ENCODE measurements at places on chromosomes 4 and X.

DNA sequence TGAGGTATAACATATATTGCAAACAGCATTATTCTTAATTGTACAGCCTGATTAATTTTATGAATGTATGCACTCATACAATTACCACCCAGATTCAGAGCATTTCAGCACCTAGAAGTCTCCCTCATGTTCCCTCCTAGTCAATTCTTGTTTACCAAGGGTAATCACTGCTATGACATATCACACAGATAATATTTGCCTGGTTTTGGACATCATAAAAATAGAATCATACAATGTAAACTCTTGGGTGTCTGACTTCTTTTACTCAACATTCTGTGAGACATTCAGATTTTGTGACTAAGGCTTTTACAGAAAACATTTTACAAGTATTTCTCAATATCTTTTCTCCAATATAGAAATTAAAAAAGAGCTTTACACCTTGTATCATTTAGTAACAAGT, 66.9 kb downstream of the PTPN13 start:
- no peak for DNase-seq

GRCh38 chr4:38983787-38984598, 48.2 kb downstream of the TMEM156 start:
- peak; percentile 28 for DNase-seq

- no peak for DNase-seq
Measured at GRCh38 chr4:14023896-14024295, 396.4 kb upstream of the BOD1L1 start.

GRCh38 chrX:8849458-8849857, 48.3 kb upstream of the FAM9A start:
- DNase-seq: no peak

- no peak for DNase-seq
Measured at GRCh38 chrX:118702741-118703140, 24.7 kb upstream of the IL13RA1 start.

GRCh38 chr4:48649505-48649904, 130.6 kb downstream of the FRYL start:
- DNase-seq: no peak

- DNase-seq: no peak
Measured at GRCh38 chr4:30882995-30883675, 163.0 kb downstream of the PCDH7 start.

- peak; percentile 59 for DNase-seq
Measured at GRCh38 chr4:184664445-184665210, 15.1 kb downstream of the PRIMPOL start.

DNA sequence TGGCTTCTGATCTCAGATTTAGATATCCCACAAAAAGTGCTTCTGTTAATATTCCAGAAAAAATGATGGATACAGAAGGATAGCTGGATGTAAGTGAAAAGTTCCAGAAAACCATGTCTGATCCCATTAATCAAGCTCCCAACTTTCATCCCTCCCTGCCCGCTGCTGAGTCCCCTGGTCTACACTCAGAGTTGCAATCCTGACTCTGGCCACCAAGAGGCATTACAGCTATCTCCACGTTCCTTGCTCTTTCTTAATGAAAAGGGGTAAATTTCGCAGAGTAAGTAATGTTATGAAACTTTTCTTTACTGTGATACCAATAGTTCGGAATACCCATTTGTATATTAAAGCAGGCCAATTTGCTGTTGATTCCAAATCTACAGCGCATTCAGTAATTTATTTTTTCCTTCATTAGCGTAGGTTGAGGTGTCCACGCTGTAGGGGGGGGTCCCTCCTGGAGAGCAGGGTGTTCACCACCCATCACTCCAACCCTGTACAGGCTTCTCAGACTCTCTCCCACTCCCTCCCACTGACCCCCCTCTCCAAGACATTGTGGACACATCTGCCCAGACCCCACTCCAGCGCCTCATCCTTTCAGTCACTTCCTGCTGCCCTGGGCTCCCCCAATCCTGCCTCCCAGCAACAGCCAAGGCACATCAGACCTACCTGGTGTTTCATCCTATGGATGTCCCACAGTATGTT, 55.1 kb downstream of the RAB40A start:
- DNase-seq: peak; percentile 60

GRCh38 chr4:33226133-33226532, 2506.0 kb downstream of the PCDH7 start:
- DNase-seq: no peak

- DNase-seq: no peak
Measured at GRCh38 chr4:86870442-86871069, 21.4 kb upstream of the SLC10A6 start.

- no peak for DNase-seq
Measured at GRCh38 chrX:150715184-150715583, 22.0 kb downstream of the MTMR1 start.

GRCh38 chr4:2182994-2183393, 58.9 kb downstream of the HAUS3 start:
- DNase-seq: no peak

Measured in AG20443 (cell line).